ENCODE measurements at places on chromosomes 3 and 15.

GRCh38 chr15:48962662-48963523, 826 bp downstream of the SHC4 start:
- peak; percentile 33 for DNase-seq

- no peak for DNase-seq
Observed at GRCh38 chr15:70262171-70262570, 164.5 kb upstream of the TLE3 start.

- peak; percentile 84 for DNase-seq
Observed at GRCh38 chr3:8561370-8561769, 59.7 kb downstream of the LMCD1 start.

- DNase-seq, result no peak
Observed at GRCh38 chr3:195508185-195508584, 34.9 kb downstream of the PPP1R2 start.

- DNase-seq, result no peak
Observed at GRCh38 chr3:44359146-44359751, 20.7 kb downstream of the TCAIM start.

GRCh38 chr3:49410846-49411534, 786 bp downstream of the RHOA start:
- peak; percentile 26 for DNase-seq

GRCh38 chr3:141655801-141656200, 82.3 kb upstream of the RNF7 start:
- no peak for DNase-seq

GRCh38 chr15:91865486-91865885, 12.0 kb downstream of the SLCO3A1 start:
- DNase-seq, result no peak

- DNase-seq, result no peak
Observed at GRCh38 chr3:64117483-64117882, 94.2 kb upstream of the PSMD6 start.

GRCh38 chr3:48241796-48242455, 1.0 kb downstream of the ZNF589 start:
- DNase-seq, result no peak

GRCh38 chr3:132573797-132574211, 23.3 kb upstream of the ACKR4 start:
- DNase-seq, result peak; percentile 85

DNA sequence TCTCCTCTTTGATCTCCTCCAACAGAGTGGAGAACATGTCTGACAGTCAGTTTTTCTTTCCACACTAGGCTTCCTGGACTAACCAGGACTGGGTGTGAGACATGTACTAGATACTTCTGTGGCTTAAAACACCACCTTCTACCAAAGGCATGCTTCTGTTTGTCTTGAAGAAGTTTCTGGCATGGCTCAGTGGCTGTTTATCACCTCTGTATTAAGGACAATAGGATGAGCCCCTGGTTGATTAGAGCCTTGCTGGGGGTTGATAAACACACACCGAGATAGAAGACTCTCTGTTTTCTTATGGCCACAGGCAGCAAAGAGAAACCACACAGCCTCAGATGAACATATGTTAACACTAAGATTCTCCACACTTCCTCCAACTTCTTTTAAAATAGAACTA, 40.5 kb downstream of the SV2B start:
- DNase-seq, result no peak

DNA sequence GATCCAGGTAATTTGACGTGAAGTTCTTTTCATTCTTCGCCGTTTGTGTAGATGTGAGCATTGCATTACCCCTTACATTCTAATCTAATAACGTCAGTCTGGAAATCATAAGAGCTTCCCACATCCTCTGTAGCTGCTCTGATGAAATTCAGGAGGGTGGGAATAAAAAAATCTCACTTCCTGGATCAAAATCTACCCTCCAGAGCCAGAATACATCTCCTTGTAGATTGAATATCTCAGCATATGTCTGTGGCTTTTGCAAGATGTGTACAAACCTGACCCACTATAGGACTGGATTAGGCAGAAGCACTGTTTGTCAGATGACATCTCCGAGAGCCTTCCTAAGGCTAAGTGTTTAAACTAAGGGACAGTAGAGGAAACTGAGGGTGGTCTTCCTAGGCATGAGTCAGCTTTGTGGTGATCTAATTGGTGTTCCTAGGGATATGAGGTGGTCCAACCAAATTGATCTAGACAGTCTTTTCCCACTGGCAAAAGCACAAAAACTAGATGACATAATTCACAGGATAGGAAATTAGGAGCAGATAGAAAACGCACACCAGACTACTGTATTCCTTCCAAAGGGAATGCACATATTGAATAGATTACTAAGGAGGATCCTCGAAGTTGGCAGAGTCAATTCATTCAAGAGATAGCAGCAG, 216.3 kb upstream of the LRTM1 start:
- DNase-seq, result peak; percentile 45

DNA sequence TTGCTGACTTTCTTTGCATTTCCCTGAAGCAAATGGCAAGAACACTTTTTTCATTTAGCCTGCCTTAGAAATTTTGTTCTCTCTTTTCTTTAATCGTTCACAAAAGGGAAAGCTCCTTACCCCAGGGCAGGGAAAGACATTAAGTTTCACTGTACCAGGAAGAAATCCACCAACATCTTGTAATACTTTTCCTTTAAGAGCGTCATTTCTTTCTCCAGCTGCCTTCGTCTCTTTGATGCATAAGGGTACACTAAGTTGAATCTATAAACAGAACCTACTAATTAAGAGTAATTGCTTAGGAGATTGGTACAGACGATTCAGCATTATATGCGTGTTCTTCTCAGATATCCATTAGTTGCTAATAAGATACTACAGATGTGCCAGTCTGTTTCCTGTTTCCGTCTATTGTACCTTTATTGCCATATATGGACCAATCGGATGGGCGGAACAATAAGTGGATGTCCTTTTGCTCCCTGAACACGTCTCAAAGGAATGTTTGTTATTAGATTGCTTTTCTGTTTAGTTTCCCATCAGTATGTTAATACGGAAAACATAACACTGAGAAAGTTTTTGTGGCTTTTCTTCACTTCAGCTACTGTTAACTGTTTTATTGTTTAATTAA, 276.7 kb upstream of the RARB start:
- peak; percentile 47 for DNase-seq

GRCh38 chr3:172596394-172596706, 73.1 kb upstream of the TNFSF10 start:
- no peak for DNase-seq

DNA sequence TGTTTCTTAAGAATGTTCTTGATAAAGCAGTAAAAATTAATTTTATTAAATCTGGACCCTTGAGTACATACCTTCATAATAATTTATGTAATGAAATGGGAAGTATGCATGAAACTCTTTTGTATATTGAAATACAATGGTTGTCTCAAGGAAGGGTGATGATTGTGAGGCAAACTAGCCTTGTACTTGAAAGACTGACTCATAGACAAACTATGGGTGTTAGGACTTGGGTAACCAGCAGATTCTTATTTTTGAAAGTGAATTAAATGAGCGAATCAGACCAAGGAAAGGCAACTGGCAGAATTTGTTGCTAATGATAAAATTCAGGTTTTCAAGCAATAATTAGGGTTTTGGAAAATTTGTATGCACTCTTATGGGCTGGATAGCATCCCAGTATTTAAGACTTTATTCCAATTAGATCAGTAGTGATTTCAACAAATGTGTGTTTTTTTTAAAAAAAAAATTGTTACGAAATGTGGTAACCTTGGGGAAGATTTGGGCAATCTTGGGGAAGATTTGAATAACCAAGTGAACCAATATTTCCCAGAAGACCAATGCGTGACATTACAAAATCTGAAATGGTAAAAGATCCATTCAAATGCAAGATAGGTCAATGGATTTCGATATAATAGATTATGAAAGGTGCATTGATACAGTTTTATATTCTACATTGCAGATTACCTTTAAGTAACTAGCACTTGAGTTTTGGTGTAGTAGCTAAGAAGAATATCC, 42.0 kb downstream of the ATP2C1 start:
- DNase-seq, result no peak

- no peak for DNase-seq
Observed at GRCh38 chr3:127999509-128000106, 52.6 kb upstream of the SEC61A1 start.

- no peak for DNase-seq
Observed at GRCh38 chr3:15535732-15536131, 14.2 kb upstream of the COLQ start.

- no peak for DNase-seq
Observed at GRCh38 chr3:57919987-57920386, 88.2 kb upstream of the FLNB start.

- DNase-seq, result no peak
Observed at GRCh38 chr3:115638991-115639390, 15.7 kb downstream of the GAP43 start.

DNA sequence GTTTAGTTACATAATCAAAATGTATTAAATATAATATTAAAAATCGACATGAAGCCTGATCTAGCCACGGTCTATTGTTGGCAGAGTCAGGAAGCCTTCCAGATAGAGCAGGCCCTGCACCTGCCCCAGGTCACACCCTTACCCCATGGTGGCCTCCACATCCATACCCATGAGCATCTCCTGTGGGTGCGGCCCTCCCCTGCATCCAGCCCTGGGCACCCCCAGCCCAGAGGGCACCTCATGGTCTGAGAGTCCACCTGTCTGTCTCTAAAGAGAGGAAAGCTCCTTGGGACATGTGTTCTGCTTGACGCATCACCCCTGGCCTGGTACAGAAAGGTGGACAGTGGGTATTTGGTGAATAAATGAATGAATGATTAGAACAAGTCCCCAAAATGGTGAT, 37.2 kb upstream of the CSPG4 start:
- no peak for DNase-seq

DNA sequence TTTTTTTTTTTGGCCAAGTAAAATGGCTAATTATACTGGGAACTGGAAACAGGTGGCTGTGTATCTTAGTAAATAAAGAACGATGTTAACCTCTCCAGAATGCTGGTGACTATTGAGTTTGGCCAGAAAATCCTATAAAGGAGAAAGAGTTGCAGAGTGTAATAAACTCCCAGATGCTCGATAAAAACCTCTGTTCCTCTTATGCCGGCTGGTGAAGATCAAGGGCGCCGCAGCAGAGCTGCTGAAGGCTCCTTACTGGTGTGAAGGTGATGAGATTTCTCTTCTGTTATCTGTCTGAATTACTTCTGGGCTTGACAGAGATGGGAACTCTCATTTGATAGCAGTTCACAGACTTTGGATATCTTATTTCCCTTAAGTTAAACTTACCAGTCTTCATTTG, 104.6 kb downstream of the PTPRG start:
- no peak for DNase-seq

DNA sequence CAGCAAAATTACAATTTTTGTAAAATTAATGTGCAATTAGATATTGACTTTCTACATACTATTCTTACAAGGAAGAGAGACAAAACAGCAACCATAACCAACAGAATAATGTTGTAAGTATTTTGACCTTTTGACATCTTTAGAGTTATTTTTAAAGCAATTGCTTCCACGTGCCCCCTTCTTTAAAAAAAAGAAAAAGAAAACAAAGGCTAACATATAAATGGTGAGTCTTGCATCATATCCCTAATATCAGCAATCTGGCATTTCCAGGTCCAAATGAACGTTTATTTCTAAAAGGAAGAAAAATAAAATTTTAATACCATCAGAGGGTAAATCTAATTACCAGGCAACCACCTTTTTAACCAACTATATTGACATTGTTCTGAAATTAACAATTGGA, 19.3 kb upstream of the STRIT1 start:
- DNase-seq, result no peak

DNA sequence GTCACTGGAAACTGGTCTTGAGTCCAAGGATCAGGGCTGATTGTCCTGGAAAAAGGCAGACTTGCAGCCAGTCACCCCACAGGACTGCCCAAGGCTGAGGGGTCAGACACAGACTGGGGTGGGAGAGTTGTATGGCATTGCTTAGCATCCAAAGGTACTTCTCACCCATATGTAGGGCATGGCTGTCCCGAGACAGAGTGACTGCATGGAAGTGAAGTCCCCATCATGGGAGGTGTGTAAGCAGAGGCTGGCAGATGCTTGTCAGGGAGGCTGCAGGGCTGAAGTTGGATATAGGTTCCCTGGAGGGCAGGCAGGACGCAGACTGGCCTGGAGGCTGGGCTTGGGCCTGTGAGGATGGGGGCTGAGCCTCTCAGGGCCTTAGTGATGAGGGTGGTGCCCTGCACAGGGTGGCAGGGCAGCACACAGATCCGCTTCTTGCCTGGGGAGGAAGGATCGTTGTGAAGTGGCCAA, 31.1 kb downstream of the PSTPIP1 start:
- no peak for DNase-seq

DNA sequence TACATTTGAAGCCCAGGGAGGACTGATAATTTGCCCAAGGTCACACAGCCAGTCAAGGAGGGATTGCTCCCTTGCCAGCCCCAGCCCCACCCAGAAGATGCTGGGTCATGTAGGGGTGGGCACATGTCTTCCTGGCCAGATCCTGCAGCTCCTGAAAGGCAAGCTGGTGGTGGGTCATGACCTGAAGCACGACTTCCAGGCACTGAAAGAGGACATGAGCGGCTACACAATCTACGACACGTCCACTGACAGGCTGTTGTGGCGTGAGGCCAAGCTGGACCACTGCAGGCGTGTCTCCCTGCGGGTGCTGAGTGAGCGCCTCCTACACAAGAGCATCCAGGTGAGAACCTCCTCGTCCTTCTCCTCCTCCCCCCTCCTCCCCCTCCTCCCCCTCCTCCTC, 13.2 kb downstream of the ISG20 start:
- no peak for DNase-seq

DNA sequence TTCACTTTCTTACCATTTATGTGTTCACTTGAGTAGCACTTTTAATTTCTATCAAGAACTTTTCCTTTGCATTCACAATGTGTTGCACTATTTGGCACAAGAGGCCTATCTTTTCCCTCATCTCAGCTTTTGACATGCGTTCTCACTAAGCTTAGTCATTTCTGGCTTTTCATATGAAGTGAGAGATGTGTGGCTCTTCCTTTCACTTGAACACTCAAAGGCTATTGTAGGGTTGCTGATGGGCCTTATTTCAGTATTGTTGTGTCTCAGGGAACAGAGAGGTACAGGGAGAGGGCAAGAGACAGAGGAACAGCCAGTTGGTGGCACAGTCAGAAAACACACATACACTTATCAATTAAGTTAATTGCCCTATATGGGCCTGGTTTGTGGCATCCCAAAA, 127.4 kb upstream of the MLF1 start:
- DNase-seq, result no peak

Measured in muscle of arm (tissue), 14 donors.